ENCODE measurements at places on chromosomes 11 and 22. TPM values are rescaled to one million over a fixed set of nuclear protein-coding genes. Genes with fewer than 3 reads are reported as not detected.
A peak's percentile ranks its signal among the peaks of the same experiment; 100 is the strongest.

CALCB gene
- 0.24 TPM for total RNA-seq

MMP12 gene
- 10.8 TPM for total RNA-seq

BACE1 gene
- total RNA-seq: 1.7 TPM

ARAP1 gene
- total RNA-seq: 36.4 TPM

SYT8 gene
- 0.71 TPM for total RNA-seq

TBC1D22A gene
- 11.8 TPM for total RNA-seq

- H3K4me1 ChIP-seq: peaks cover 45% of the 10 kb centered on the region
- H3K27ac ChIP-seq: no peak overlapping the region
- DNase-seq: no peak
- no peak overlapping the region for H3K4me3 ChIP-seq
These were observed 68.6 kb downstream of the CDKN1C start for GRCh38 chr11:2816941-2817421.

GRCh38 chr22:29707010-29707409 is 12.8 kb upstream of the CABP7 start:
- no peak overlapping the region for H3K4me3 ChIP-seq
- peaks cover 74% of the 10 kb centered on the region for H3K27me3 ChIP-seq
- H3K36me3 ChIP-seq: no peaks in the 10 kb centered on the region
- no peak overlapping the region for H3K27ac ChIP-seq
- no peak for DNase-seq
- H3K4me1 ChIP-seq: peaks cover 4% of the 10 kb centered on the region

GRCh38 chr11:21687643-21688042 is 505.2 kb upstream of the ANO5 start:
- no peaks in the 10 kb centered on the region for H3K36me3 ChIP-seq
- H3K27ac ChIP-seq: no peak overlapping the region
- no peaks in the 10 kb centered on the region for H3K27me3 ChIP-seq
- H3K4me1 ChIP-seq: no peaks in the 10 kb centered on the region
- no peak overlapping the region for H3K4me3 ChIP-seq

DNA sequence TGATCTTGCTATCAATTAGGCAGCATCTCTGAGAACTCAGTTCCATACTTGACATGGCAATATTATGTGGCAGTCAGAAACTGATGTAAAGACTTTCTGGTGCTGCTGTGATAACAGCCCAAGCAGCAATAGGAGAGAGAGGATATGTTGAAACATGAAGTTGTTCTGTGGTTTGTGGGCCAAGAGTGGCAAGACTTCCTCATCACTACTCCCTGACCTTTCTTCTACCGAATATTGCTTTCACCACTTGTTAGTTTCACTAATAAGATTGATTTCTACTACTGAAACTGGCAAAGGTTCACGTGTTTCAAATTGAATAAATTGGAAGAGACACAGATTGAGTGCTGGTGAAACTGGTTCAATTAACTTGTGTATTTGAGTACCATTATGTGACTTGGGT is 852.6 kb upstream of the RAG2 start:
- no peaks in the 10 kb centered on the region for H3K4me1 ChIP-seq
- DNase-seq: no peak
- no peaks in the 10 kb centered on the region for H3K36me3 ChIP-seq
- no peak overlapping the region for H3K4me3 ChIP-seq
- no peak overlapping the region for H3K27ac ChIP-seq

- no peak overlapping the region for H3K27ac ChIP-seq
- no peaks in the 10 kb centered on the region for H3K36me3 ChIP-seq
- DNase-seq: no peak
- no peaks in the 10 kb centered on the region for H3K27me3 ChIP-seq
These were observed 194.3 kb upstream of the NARS2 start for GRCh38 chr11:78768971-78769370.

- H3K4me3 ChIP-seq: no peak overlapping the region
- H3K4me1 ChIP-seq: peaks cover 3% of the 10 kb centered on the region
- H3K36me3 ChIP-seq: no peaks in the 10 kb centered on the region
These were observed 160.7 kb downstream of the SOX6 start for GRCh38 chr11:16195651-16196050.

DNA sequence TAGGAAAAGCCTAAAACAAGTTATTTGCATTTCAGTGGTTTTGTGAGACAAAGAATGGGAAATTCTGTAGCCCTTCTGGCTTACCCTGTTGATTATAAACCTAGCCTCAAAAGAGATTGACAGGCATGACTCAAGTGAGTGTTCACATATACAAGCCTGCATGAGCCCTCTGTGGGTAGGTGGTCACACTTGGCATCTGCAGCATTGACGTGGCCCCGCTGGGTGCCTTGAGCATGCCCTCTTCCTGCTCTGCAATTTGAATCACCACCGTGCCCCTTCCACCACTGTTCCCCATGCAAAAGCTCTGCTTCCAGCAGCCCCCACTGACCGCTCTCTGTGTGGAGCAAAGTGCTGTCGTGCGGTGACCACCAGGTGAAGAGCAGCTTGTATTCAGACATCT is 21.0 kb upstream of the ADSL start:
- peak overlapping the region; percentile 97 for H3K27ac ChIP-seq
- peaks cover 65% of the 10 kb centered on the region for H3K36me3 ChIP-seq
- H3K4me3 ChIP-seq: no peak overlapping the region
- no peak for DNase-seq
- peaks cover 49% of the 10 kb centered on the region for H3K4me1 ChIP-seq

DNA sequence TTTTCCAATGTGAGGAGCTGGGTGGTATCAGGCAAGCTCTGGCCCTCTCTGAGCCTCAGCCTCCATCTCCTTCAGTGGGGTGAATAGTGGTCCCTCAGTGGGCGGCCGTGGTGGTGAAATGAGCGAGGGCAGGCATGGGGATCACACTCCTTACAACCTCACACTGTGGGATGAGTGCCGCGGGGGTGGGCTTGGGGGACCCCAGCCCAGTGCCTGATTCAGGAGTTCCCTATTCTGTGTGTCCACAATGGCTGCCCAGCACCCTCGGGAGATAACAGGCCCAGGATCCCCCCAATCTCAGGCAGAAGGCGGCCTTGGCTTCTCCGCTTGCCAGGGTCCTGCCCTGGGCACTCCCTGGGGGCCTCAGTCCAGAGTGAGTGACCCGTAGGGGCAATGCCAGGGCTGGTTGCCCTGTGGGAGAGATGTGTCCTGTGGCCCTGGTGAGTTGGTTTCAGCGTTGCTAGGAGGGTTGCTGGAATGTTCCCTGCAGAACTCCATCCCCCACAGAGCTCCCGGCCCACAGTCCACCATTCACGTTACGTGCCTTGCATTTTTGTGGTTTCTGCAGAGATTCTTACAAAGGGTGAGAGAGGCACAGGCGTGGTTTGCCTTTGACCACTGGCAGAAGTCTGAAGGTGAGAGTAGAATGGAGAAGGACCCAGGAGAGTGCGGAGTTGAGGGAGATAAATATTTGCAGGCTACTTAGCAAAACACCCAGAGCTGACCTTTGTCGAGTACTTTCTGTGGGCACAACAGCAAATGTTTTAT is 2.9 kb downstream of the ALDH3B1 start:
- H3K36me3 ChIP-seq: no peaks in the 10 kb centered on the region
- no peak for DNase-seq
- no peak overlapping the region for H3K27ac ChIP-seq
- peaks cover 6% of the 10 kb centered on the region for H3K4me1 ChIP-seq

GRCh38 chr22:23203452-23204124 is 23.3 kb downstream of the BCR start:
- H3K27ac ChIP-seq: no peak overlapping the region
- H3K36me3 ChIP-seq: peaks cover 25% of the 10 kb centered on the region
- peaks cover 8% of the 10 kb centered on the region for H3K4me1 ChIP-seq
- no peak for DNase-seq
- no peak overlapping the region for H3K4me3 ChIP-seq

GRCh38 chr11:131888230-131888855 is 517.9 kb downstream of the NTM start:
- no peak overlapping the region for H3K27ac ChIP-seq
- no peaks in the 10 kb centered on the region for H3K36me3 ChIP-seq
- no peak overlapping the region for H3K4me3 ChIP-seq
- no peaks in the 10 kb centered on the region for H3K27me3 ChIP-seq
- no peaks in the 10 kb centered on the region for H3K4me1 ChIP-seq

DNA sequence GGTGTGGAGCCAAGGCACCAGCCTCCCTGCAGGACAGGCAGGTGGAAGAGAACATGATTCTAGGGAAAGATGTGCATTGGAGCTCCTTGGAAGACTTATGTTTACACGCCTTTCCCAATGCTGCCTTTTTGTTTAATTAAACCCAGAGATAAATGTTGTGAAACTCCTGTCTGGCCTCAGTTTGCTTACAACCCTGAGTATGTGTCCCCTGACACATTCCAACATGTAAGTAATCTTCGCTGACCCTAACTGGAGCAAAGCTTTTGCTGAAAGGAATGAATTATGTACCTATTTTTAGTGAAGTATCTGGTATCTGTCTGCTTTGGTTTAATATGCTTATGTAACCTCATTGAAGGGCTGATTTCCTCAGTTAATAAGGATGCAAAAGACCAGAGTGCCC is 56.7 kb downstream of the APIP start:
- H3K27ac ChIP-seq: no peak overlapping the region
- no peak for DNase-seq
- H3K4me1 ChIP-seq: no peaks in the 10 kb centered on the region
- no peak overlapping the region for H3K4me3 ChIP-seq

DNA sequence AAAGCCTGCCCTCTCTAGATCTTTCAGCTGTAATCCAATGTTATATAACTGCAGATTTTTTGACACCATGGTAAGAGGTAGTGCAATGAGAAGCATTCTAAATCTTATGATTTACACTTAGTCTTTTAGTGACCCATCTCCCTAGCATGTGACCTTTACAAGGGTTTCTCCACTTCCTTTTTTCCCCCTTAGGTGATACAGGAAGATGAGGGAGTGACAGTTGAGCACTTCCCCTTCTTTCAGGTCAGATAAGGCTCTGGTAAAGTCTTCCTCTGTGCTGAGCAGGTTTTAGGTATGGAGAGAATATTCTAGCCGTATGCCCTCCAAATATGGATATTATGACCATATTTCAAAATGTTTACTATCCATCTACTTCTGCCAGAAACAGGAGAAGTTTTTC is 753.6 kb downstream of the JRKL start:
- DNase-seq: no peak
- no peaks in the 10 kb centered on the region for H3K4me1 ChIP-seq
- H3K27me3 ChIP-seq: no peaks in the 10 kb centered on the region
- H3K27ac ChIP-seq: no peak overlapping the region

DNA sequence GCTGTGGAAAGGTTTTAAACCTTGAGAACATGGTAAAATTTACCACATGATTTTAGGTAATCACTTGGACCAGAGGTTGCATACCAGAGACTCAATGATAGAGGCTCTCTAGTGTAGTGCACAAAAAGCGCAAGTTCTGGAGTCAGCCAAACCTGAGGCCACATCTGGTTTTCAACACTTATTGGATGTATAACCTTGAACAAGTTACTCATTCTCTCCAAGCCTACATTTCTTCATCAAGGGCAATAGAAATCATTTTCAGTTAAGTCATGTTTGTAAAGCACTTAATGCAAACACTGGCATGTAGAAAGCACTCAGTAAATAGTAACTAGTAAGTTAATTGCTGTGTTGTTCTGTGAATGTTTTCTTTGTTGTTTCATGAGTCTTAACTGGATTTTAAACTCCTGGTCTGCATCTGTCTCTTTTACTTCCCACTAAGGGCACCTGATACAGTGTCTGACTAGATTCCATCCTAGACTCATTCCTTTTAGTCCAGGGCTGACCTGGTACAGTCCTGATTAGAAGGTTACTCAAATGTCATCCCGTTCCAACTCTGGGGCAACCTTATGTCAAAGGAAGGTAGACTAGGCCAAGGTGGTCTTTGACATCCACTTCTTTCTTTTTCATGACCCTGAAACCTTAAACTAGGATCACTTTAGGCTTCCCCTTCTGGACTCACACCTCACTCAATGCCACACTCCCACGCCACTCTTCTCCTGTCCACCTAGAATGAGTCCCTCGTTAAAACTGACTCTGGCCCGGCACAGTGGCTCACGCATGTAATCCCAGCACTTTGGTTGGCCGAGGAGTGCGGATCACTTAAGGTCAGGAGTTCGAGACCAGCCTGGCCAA is 34.5 kb upstream of the EED start:
- no peaks in the 10 kb centered on the region for H3K36me3 ChIP-seq
- no peak overlapping the region for H3K27ac ChIP-seq
- DNase-seq: no peak
- H3K27me3 ChIP-seq: no peaks in the 10 kb centered on the region
- H3K4me1 ChIP-seq: no peaks in the 10 kb centered on the region

DNA sequence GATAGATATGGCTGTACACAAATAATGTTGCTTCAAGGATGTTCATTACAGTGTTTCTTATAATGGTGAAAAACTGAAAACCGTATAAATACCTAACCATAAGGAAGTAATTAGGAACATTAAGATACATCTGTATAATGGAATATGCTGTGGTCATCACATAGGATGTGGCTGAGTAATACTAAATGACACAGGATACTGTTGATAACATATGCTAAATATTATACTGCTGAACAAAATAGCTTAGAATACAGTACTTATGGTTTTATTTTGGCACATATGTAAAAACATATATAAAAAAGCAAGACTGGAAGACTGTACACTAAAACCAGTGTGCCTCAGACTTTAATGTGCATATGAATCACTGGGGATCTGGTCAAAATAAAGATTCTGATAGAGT is 43.8 kb downstream of the FBXO7 start:
- no peak overlapping the region for H3K27ac ChIP-seq
- no peaks in the 10 kb centered on the region for H3K36me3 ChIP-seq
- no peak for DNase-seq
- H3K27me3 ChIP-seq: no peaks in the 10 kb centered on the region
- no peak overlapping the region for H3K4me3 ChIP-seq
- no peaks in the 10 kb centered on the region for H3K4me1 ChIP-seq

- no peak overlapping the region for H3K4me3 ChIP-seq
- H3K27me3 ChIP-seq: no peaks in the 10 kb centered on the region
- DNase-seq: no peak
These were observed 59.8 kb upstream of the PRR5 start for GRCh38 chr22:44642096-44642644.

DNA sequence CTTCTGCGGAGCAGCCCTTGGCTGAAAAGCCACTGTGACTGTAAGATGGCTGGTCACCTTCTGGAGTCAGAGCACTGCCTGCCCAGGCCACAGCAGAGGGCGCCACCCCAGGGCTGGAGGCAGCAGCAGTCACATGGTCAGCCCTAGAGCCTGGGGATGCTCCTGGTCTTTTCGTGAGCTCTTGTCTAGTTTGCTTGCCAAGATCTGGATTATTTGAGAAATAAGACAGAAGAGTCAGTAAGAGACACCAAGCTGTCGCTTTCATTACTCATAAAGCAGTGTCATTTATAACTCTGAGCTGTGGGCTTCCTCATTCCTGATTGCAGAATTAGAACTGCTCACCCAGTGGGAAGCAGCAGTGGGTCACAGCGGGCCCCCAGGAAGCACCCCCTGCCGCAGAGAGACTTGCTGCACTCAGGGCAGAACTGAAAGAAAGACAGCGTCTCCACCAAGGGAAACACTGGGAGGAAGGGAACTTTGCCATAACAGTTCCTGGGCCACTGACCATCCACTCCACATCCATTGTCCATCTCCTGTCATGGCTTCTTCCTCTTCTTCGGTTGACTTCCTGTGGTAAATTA is 56.7 kb downstream of the PPP6R2 start:
- peak overlapping the region; percentile 22 for H3K27ac ChIP-seq
- H3K36me3 ChIP-seq: peaks cover 37% of the 10 kb centered on the region
- H3K4me1 ChIP-seq: peaks cover 5% of the 10 kb centered on the region
- H3K4me3 ChIP-seq: no peak overlapping the region
- no peak for DNase-seq

Data from thymus (tissue), 14 donors.